ENCODE measurements at places on chromosomes 5 and 9.

DNA sequence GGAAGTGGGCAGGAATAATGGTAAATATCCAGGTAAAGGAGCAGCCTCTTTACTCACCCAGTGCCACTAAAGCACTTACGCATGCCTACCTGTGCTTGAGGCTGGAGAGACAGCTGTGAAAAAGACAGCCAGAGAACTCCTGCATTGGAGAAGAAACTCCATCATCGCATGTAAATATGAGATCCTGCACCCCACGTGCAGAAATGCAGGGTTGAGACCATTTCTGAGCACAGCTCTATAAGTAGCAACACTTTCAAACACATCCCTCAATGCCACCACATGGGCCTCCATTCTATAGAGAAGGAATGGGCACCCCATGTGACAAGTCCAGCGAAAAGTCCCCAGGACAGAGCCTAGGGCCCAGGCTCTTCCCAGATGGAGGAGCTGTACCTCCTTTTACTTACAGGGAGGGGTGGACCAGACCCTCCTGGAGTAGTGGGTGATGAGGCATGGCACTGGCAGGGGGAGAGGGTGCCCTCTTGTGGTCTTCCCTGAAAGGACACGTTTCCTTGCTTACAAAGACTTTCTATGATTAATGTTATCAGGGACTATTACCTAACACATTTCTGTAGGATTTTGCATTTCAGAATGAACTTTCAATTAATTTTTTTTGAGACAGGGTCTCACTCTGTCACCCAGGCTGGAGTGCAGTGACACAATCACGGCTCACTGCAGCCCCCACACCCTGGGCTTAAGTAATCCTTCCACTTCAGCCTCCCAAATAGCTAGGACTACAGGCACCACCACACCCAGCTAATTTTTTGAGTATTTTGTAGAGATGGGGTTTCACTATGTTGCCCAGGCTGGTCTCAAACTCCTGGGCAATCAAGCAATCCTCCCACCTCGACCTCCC is 55.3 kb upstream of the IL17B start:
- DNase-seq: peak; percentile 73

- no peak for DNase-seq
These were observed 123.8 kb upstream of the LIFR start for GRCh38 chr5:38680094-38680825.

DNA sequence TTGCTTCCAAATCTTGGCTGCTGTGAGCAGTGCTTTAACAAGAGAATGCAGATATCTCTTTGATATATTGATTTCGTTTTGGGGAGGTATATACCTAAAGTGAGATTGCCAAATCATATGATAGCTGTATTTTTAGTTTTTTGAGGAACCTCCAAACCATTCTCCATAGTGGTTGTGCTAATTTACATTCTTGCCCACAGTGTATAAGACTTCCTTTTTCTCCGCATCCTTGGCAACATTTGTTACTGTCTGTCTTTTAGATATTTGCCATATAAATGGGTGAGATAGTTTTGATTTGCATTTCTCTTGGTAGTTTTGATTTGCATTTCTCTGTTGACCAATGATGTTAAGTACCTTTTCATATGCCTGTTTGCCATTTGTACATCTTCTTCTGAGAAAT is 10.0 kb upstream of the PLK2 start:
- no peak for DNase-seq

DNA sequence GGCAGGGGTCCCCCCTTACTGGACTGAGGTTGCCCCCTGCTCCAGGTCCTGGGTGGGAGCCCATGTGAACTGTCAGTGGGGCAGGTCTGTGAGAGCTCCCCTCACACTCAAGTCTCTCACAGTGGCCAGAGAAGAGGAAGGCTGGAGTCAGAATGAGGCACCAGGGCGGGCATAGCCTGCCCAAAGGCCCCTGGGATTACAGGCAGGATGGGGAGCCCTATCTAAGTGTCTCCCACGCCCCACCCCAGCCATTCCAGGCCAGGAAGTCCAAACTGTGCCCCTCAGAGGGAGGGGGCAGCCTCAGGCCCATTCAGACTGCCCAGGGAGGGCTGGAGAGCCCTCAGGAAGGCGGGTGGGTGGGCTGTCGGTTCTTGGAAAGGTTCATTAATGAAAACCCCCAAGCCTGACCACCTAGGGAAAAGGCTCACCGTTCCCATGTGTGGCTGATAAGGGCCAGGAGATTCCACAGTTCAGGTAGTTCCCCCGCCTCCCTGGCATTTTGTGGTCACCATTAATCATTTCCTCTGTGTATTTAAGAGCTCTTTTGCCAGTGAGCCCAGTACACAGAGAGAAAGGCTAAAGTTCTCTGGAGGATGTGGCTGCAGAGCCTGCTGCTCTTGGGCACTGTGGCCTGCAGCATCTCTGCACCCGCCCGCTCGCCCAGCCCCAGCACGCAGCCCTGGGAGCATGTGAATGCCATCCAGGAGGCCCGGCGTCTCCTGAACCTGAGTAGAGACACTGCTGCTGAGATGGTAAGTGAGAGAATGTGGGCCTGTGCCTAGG is at the start of gene CSF2:
TSS of gene CSF2 (plus strand) at position 559 of the 783 bp plus-strand sequence. CDS start at position 594, 35 bp downstream.
- no peak for DNase-seq

DNA sequence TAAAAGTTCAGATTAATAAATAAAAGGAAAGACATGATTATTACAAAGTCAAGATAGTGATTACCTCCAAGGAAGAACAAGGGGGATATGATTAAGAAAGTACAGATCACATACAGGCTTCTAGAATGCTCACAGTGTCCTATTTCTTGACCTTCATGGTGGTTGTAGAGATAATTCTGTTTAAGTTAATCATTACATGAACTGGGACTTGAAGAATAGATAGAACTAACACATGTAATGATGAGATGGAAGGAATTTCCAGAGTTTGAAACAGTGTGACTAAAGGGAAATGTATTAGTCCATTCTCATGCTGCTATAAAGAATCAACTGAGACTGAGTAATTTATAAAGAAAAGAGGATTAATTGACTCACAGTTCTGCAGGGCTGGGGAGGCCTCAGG is 72.7 kb downstream of the LURAP1L start:
- DNase-seq: no peak

DNA sequence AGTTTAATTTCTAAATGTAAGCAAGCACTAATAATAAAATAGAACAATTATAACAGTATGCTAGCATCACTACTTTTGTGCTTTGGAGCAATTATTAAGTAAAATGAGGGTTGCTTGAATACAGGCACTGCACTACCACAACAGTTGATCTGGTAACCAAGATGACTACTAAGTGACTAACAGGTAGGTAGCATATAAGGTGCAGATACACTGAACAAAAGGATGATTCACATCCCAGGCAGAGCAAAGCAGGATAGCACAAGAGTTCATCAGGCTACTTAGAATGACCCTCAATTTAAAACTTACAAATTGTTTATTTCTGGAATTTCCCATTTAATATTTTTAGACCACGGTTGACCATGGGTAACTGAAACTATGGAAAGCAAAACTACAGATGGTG is 48.0 kb upstream of the RGS7BP start:
- no peak for DNase-seq

GRCh38 chr9:2093920-2094597 is 78.9 kb downstream of the SMARCA2 start:
- DNase-seq: no peak

- no peak for DNase-seq
These were observed 232.1 kb downstream of the CDH12 start for GRCh38 chr5:22621084-22621483.

- no peak for DNase-seq
These were observed 259.0 kb upstream of the ADRA1B start for GRCh38 chr5:159657298-159657697.

- no peak for DNase-seq
These were observed 32.6 kb upstream of the RANBP3L start for GRCh38 chr5:36334315-36334714.

GRCh38 chr5:80067016-80067415 is 31.9 kb downstream of the THBS4 start:
- DNase-seq: no peak

DNA sequence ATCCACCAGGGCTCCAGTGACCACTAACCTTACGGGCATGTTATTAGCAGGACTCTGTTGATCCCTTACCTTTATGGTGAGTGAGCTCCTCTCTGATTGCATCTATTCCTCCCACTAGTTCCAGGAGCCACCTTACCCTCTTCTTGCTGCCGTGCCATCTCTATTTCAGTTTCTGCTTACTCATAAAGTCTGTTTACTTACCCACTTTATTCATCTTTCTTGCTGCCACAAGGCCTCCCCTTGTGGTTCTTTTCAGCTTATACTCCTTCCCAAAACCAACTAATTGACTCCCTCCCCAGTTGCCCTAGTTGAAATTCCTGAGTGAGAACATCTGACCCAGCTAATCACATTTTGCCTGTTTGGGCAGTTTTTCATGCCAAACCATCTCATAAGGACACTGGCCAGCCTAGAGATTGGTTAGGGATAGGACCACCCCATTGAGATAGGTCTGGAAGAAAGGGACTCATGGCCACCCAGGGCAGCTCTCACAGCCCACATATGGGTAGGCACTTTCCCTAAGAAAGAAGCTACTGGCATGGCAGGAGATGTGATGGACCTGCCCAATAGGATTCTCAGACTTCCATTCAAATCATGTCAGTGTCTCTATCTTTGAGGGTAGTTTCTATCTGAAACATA is 412.7 kb downstream of the EFNA5 start:
- DNase-seq: no peak

- no peak for DNase-seq
These were observed 78.7 kb upstream of the UNC5A start for GRCh38 chr5:176731506-176732160.

DNA sequence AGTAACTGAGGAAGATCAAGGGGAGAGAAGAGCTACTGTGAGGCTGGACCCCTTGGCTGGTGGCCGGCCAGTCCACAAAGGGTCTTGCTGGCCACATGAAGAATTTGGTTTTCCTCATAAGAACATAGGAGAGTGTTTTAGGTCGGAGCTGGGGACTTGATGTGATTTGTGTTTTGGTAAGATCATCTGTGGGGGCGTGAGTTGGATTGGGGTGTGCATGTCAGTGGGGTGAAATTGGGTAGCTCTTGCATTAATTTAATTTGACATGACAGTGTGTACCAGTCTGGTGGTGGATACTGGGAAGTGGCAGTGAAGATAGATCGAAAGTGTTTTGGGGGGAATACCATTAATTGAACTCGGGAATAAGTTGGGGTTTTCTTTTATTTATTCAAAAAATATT is 8.6 kb downstream of the PAM start:
- no peak for DNase-seq

DNA sequence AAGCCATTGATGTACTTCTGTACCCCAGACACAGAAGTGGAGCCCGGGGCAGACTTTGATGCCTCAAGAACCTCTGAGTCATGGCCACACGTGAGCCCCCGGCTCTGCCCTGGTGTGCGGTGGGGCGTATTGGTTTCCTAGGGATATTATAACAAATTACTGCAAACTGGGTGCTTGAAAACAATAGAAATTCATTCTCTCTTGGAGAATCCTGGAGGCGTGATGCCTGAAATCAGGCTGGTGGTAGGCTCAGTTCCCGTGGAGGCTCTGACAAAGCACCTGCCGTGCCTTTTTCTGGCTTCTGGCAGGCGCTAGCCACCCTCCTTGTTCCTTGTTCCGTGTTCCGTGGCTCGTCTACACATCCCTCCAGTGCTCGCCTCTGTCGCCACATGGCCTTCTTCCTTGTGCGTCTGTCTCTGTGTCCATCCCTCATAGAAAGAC is 24.2 kb downstream of the NEK6 start:
- no peak for DNase-seq

GRCh38 chr9:129139233-129139992 is 28.2 kb downstream of the PTPA start:
- DNase-seq: peak; percentile 88

DNA sequence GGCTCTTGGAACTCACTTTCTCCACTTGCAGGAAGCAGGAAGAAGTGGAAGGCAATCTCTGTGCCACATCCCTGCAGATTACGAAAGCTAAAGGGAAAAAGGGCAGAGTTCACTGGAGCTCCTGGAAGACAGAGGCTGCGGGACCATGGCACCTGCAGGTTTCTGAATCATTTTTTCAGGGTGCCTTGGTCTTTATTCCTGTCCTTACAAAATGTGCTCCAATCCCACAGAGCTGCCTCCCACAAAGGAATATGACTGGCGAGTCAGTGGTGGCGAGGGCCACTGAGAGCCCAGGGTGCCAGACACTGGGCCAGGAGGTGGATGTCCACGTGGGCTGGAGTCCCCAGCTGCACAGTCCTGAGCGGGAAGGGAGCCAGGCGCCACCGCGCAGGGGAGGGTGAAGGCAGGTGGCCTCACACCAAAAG is 183.0 kb downstream of the FANCC start:
- DNase-seq: no peak

GRCh38 chr9:6439051-6439703 is 26.2 kb downstream of the UHRF2 start:
- DNase-seq: no peak

- no peak for DNase-seq
These were observed 231.3 kb downstream of the ENC1 start for GRCh38 chr5:74409166-74409706.

DNA sequence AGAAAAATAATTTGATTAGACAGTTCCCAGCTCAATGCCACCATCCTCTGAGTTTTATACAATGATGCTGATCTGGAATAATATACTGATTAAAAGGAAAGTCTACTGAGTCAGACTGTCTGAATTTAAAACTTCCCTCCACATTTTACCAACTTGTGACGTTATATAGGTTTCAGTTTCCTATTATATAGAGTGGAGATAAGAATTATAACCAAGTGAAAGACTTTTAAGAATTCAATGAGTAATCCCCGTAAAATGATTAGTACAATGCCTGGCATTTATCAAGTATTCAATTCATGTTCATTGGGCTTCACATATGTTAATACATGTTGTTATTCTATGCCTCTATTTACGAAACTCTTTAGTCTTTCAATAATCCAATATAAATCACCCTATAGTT is 166.0 kb downstream of the CDH9 start:
- no peak for DNase-seq

DNA sequence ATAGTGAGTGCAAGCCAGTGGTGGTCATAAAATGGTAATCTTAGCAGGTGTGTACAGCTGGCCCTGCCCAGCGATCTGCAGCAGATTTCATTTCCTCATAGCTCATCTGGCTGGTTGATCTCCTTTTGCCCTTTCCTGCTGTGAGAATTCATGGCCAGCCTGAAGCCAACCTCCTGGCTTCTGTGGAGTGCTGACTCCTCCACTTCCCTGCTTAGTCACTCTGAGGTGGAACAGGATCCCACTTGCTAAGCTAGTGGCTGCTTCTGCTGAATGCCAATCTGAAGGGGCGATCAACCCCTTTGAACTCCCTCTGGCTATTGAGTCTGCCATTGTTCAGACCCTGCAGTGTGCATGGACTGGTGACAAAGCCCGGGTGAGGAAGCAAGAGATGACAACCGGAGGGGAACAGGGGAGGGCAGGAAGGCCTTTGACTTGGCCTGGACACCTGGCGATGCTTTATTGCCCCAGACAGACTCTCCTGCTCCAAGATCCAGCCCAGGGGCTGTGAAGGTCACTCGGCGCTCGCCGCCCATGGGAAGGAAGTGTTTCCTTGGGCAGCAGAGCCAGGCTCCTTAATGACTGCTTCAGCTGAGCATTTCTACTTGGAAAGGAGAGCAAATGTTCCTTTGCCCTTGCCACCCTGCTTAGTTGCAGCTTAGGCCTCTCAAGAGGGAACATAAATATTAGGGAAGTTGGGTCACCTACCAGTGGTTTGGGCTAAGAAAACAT is 341.1 kb downstream of the ZSWIM6 start:
- DNase-seq: no peak

Measured in activated naive CD4-positive, alpha-beta T cell treated with anti-CD3 and anti-CD28 coated beads for 36 hours (primary cell).